Activated CD4-positive, alpha-beta T cell treated with anti-CD3 and anti-CD28 coated beads for 24 hours (primary cell): ENCODE measurements at places on chromosomes 3 and 15.

- no peak for DNase-seq
These were observed 121.1 kb upstream of the GOLIM4 start for GRCh38 chr3:168216851-168217250.

GRCh38 chr15:68618908-68619698, 40.3 kb downstream of the CORO2B start:
- no peak for DNase-seq

DNA sequence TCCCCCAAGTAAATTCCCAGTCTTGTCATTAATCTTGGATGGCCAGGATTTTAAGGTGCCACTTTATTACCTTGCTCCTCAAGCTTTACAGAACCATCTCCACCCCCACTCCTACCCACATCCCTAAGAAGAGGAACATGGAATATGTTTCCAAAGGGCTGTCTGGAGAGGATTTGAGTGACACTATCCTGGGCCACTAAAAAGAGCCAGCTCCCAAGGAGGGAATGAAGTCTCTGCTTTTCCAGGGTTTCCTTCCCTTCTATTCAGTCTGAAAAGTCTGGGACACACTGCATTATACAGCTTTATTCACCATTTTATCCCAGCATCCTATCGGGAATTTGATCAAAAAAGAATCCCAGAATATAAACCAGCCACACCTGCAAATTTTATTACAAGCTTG, 35.6 kb upstream of the MECOM start:
- no peak for DNase-seq

- no peak for DNase-seq
These were observed 112.9 kb upstream of the SLC6A11 start for GRCh38 chr3:10702961-10703740.

- DNase-seq: no peak
These were observed 158.4 kb downstream of the TBC1D5 start for GRCh38 chr3:17584066-17584465.

DNA sequence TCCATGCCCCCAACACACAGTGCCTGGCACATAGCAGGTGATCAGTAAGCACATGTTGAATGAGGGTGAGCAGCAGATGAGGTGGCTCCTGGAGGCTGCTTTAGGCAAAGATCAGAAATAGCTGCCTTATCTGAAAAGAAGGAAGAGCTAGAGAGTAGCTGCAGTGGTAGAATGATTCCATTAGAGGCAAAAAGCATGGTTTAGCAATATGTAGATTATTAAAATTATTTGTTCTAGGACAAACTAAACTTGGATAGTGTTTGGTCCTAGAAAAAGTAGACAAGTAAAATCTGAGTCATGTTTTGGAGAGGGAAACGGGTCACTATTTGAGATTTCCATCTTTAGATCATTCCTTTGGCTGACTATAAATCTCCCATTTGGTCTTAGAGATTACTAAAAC, 32.1 kb downstream of the KIF7 start:
- no peak for DNase-seq

GRCh38 chr3:7307410-7307809, 446.5 kb downstream of the GRM7 start:
- DNase-seq: no peak

DNA sequence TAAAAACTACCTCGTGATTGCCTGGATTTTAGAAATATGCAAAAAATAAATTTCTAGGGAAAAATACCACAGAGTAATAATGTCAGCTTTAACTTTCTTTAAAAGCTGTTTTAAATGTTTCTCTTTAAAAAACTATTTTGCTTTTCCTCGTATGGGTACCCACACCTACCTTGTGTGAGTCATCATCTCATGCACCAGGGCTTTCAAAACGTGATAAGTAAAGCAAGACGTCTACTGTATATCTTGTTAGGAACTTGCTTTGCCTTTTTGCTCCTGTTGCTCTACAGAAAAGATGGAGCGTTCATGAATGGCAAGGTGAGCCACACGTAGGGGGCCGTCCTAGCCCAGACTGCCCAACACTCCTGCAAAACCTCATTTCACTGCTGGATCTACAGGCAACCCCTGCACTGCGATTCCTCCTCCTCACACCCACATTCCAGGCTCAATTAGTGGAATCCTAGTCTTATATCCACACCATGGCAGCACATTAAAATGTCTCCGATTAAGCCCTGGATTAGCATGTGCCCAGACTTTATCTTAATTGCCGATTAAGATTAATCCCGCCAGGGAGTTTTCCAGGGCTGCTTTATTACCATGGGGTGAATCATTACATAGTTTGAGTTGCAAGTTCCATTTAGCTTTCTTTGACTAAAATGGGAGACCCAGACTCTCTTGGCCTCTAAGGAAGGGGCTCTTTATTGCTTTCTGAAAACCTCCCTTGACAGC, 293.6 kb upstream of the ICE2 start:
- DNase-seq: no peak

GRCh38 chr15:71325481-71325880, 210.2 kb downstream of the THSD4 start:
- no peak for DNase-seq

DNA sequence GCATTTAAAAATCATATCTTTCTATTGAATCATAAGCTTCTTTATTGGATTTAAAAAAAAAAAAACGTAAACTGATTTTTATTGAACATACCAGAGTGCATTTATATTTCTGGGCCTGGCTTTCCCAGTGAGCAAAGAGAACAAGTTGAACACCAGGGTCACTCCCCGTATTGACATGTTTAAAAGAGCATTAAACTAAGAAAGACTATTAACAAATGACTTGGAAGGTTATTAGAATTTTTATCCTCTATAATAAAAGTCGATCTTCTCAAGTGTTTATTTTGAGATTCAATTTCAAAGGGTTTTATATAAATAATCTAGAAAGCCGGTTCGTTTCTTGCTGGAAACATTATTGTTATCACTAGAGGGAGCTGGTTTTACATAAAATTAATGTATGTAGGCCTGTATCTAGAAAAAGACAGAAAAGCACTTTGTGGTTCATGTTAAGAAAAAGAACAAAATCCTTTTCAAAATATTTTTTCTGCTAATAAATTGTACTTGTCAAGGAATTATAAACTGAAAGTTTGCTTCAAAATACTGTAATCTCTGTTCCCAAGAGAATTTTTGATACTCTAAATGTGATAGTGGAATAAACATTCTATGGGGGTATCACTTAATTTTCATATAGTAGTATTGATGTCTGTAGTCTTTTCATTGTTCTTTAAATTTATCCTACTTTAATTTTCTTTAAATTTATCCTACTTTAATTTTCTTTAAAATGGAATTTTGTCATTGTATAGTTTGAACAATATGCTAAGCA, 321.8 kb upstream of the MME start:
- no peak for DNase-seq

GRCh38 chr3:193868590-193868989, 267.4 kb upstream of the HES1 start:
- DNase-seq: no peak

DNA sequence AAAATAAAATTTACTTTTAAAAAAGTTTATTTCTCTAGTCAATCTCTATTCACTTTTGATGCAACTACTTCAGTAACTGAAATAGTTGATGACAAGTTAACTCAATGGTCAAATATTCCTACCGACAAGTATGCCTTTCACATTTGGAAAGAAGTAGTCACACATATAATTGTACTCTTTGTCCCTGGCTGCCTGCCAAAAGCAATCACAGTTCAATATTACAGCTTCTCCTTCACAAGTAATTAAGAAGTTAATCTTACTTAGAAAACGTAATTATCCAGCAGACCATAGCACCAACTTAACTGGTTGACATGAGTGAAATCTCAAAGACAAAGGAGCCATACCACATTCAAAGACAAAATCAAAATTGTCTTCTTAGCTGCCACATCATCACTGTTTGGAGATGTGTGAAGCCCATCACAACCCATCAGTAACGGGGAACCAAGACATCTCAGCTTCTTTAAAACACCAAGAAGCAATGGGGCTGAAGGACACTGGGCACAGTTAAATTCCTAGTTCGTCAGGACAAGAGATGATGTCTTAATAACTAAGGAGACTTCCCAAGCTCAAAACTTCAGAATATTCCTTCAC, 86.1 kb downstream of the PLCH1 start:
- no peak for DNase-seq
